ENCODE measurements at places on chromosomes 5 and 9.

DNA sequence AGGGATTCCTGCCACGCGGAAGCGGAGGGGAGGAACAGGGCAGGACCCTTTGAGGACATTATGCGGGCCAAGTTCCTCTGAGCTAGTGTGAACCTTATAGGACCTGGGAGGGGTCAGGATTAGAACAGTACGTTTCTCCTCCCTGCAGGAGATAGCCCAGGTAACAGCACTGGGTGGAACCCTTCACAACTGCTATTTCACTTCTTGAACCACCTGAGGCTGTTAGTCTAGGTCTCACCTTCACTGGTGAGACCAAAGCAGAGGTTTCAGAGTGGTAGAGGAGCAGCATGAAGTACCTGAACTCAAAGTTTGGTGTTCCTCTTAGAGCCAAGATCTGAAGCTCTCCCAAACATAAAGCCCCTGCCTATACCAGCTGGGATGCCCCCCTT lies 832 bp downstream of the EIF4EBP3 start:
- DNase-seq: no peak

GRCh38 chr9:72588336-72588735 lies 66.9 kb downstream of the TMC1 start:
- DNase-seq: no peak

- no peak for DNase-seq
Observed at GRCh38 chr9:90741036-90741435, 60.6 kb upstream of the SYK start.

- no peak for DNase-seq
Observed at GRCh38 chr5:176736931-176737745, 73.2 kb upstream of the UNC5A start.

- DNase-seq: no peak
Observed at GRCh38 chr9:17230646-17231045, 95.8 kb downstream of the CNTLN start.

DNA sequence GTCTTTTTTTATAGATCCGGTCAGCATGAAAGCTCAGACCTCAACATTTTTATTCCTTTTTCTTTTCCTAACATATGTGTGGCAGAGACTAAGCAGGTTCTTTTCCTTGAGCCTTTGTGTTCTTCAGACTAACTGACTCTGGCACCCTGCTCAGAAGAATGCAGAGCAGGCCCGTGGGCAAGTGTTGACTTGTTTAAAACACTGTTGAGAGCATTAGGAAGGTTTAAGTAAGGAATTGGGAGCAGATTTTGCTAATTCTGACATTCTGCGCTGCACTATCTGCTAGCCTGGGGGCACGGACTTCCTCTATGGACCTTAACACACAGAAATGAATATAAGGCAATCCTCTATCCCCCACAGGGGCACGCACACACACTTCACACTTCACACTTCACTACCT lies 182.5 kb upstream of the PIK3R1 start:
- DNase-seq: no peak

GRCh38 chr9:72726947-72727346 lies 205.5 kb downstream of the TMC1 start:
- no peak for DNase-seq

DNA sequence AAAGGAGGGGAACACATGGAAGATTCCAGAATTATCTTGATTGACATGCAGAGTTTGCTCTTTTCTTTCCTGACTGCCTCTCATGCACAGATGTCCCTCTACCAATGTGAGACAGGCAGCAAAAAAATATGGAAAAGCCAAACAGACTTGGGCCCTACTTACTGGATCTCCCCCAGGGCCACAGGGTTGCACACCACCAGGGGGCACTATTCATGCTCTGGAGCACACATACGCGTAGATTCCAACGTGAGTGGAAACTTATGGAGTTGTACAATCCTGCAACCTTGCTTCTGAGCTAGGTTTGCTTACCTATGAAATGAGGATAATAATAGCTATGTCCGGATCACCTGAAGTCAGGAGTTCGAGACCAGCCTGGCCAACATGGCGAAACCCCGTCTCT lies 319.5 kb downstream of the ARHGEF28 start:
- DNase-seq: no peak

- no peak for DNase-seq
Observed at GRCh38 chr9:137164370-137165249, 5.2 kb downstream of the LRRC26 start.

DNA sequence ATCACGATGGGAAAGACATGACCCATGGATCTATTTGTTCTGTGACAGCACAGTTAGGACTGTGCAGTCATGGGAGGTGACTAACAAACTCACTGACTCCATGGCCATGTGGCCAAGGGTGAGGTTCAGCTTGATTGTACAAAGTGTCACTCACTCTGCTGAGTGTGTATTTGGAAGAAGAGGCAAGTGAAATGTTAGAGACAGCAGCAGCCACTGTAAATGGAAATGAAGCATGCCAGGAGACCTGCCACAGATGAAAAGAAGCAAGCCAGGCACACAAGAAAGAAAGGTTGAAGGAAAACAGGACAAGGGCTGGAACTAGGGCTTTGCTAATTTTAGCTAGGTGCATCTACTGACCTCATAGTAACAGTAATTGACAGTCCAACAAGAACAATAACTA lies 42.7 kb upstream of the PALM2AKAP2 start:
- no peak for DNase-seq

DNA sequence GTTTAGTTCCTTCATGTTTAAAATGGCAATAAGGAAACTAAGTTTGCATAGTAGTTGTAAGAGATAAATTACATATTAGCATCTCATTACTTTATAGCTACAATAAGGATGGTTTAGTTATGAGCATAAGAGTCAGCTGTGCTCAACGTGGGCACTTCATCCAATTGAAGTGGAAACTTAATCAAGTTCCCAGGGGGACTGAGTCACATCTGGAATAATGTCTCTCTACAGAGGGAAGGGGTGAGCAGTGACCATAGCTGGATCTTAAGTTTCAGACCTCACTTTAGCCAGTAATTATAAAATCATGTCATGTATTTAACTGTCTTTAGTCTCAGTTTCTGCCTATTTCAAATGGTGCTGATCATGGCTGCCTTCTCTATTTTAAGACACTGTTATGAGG lies 36.8 kb upstream of the FAM240B start:
- no peak for DNase-seq

GRCh38 chr9:92977279-92977678 lies 30.0 kb downstream of the FGD3 start:
- DNase-seq: no peak

GRCh38 chr5:151406322-151406947 lies 41.0 kb upstream of the SLC36A1 start:
- no peak for DNase-seq

GRCh38 chr5:90169078-90169477 lies 240.5 kb downstream of the CETN3 start:
- DNase-seq: no peak

GRCh38 chr9:129285979-129286772 lies 108.1 kb upstream of the IER5L start:
- DNase-seq: no peak

- DNase-seq: no peak
Observed at GRCh38 chr5:169103586-169104181, 197.3 kb downstream of the SLIT3 start.
